ENCODE measurements at places on chromosomes 7 and 10.

GRCh38 chr7:49243521-49243920 lies 319.2 kb downstream of the CDC14C start:
- DNase-seq = no peak

- no peak for DNase-seq
Measured at GRCh38 chr10:33886299-33886698, 551.8 kb upstream of the NRP1 start.

GRCh38 chr7:94087664-94088352 lies 83.7 kb upstream of the BET1 start:
- DNase-seq = peak; percentile 34

GRCh38 chr7:32335107-32335506 lies 155.1 kb downstream of the LSM5 start:
- no peak for DNase-seq

- DNase-seq = no peak
Measured at GRCh38 chr7:48512892-48513291, 341.6 kb downstream of the ABCA13 start.

GRCh38 chr7:149884541-149884940 lies 10.8 kb downstream of the ATP6V0E2 start:
- DNase-seq = no peak

DNA sequence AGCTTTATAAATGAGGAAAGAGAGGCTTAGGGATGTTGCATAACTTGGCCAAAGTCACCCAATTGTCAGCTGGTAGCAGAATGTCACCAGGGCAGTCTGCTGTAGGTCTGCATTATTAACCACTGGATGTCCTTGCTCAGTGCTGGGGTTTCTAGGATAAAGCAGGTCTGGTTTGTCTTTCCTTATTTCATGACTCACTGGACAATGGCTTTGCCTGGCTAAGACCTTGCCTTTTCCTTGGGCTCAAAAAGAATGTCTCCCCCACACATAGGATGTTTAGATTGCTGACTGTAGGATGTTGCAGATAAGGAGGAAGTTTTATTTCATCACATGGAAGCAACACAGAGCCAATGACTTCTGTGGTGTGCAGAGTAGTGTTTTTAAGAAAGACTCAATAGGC lies 29.4 kb downstream of the WDFY4 start:
- no peak for DNase-seq

- DNase-seq = no peak
Measured at GRCh38 chr10:129140921-129141885, 325.8 kb upstream of the MGMT start.

DNA sequence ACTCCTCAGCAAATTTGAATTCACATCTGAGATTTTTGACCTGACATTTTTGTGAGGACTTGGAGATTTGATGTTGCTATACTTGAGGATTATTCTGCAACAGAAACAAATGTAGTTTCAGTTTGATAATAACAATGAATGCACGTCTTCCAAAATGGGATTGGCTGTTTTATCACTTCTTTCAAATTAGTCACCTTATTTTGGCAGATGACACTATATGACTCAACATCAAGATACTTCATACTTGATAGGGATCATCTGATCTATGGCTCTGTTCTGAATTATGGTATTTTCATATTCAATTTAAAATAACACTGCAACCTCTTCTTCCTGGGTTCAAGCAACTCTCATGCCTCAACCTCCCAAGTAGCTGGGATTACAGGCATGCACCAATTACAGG lies 24.2 kb downstream of the ARL5B start:
- no peak for DNase-seq

DNA sequence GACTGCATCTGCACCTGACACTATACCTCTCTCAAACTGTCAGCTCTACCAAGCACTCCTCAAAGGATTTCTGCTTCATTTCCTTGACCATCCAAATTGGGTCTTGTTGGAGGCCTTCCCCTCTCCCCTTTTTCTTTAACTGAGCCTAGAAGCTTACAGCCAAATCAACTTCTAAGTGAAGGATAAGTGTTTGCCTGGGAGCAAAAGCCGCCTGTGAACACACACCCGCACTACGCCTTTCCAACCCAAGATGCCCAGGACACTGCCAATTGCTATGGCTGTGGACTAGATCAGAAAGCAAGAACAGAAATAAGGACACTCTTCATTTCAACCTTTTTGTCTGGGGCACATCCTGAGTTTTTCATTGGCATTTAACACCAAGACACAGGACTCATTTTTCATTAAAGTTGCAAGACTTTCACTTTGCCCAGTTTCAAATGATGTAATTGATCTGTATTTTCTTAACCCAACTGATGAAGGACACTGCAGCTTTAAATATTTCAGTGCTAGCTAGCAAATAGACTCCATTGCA lies 52.8 kb downstream of the CPEB3 start:
- DNase-seq = no peak

GRCh38 chr7:37706804-37707203 lies 23.2 kb downstream of the GPR141 start:
- DNase-seq = no peak

DNA sequence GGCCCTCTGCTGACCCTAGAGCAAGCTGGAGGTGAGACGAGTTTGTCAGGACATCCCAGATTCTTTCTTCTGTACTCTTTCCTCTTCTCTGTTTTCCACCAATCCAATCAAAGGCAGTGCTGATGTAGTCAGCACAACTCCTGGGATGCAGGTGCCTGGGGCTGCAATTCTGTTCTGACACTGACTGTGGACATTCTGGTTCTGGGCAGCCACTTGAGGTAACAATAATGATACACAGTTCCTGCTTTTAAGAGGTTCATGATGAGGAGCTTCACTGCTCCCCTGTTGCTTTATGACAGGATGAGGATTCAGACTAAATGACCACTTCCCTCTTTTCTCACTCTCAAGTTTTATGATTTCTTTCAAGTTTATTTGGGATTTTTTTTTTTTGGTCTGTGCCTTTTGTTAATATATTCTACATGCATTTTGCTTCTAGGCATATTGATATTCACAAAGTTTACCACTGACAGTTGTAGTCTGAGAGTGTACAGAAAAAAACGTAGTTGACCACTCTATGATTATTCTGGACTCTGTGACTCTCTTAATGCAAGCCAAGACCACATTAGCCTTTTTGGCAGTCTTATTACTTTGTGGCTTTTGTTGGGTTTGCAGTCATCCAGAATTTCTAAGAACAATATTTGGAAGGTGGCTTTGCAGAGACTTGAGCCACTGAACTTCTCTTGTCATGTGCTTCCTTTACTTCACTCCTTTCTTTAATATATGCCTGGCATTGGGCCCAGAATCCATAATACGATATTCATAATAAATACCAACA lies 247.6 kb downstream of the AUTS2 start:
- DNase-seq = no peak

DNA sequence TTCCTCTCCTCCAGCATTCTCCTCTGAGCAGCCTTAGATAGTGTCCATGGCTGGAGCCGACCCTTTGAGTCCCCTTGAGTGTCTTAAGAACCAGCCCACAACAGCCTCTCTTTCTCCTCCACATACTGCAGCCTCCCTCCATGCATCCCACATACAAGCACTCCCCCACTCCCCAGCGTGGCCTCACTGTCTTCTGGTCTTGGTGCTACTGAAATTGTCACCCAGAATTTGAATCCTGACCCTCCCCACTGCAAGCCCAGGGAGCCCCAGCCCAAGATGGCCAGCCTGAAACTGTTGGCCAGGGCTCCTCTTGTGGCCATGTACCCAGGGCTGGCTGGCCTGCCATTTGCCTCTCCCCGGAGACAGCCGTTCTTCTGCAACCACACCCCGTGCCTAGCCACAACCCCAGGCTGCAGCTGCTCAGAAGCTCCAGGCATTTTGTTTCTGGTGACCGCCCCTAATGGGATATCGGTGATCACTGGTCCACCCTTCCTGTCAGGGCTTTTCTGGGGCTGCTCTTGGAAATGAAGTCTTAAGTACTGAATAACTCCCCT lies 18.8 kb upstream of the SH2D4B start:
- no peak for DNase-seq

DNA sequence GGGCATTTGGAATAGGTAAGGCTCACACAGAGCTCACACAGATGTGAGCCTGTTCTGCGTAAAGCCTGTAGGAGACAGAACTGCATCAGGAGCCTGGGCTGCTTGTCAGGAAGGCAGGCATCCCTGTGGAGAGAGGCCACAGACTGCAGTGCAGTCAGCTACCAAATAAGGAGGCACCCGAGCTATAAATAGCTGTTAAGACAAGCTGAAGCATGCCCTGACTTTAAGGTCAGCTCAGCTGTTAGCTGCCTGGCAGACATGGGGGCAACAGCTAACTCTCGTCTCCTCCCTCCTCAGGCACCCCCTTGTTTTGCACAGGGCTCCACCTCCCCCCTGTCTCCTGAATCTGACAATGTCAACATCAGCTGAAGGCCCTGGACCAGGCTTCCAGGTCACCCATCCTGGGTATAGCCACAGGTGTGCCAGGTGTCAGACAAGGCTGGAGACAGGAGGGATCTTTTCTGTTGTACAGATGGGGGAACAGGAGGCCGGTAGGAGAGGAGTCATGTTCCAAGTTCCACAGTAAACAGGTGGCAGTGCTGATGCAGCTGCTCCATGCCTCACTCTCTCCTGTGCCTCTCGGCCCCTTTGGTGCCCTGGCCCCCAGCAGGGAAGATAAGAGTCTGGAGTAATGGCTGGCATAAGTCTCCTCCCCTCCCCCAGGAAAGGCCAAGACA lies 27.6 kb upstream of the MKRN1 start:
- DNase-seq = no peak

DNA sequence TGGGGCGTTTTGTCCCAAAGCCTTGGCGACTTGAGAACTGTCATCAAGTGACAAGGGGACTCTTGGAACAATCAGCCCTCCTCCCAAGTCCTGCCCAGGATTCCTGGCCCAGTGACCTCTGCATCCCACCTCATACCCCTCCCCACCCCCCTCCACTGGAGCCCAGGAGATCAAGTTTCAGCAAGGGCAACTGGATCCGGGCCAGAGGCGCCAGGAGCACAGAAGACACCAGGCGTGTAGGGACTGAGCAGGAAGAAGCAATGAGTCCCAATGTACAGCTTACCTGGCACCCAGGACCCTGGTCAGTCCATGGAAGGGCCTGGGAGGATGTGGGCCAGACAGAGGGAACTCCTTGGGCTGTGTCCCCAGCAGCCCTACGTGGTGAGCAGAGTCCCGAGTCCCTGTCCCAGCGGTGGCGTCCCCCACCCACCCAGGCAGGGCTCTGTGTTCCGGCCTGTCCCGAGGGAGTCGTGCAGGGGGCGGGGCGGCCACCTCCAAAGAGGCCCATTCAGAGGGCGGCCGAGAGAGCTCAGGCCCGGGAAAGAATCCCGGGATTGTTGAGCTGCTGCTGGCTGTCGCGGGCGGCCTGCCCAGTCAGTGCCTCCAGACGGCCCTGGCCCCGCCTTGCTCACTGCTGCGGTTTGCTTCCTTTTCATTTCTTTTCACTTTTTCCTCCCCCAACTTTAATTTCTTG lies 254.1 kb downstream of the TNS3 start:
- DNase-seq = no peak

DNA sequence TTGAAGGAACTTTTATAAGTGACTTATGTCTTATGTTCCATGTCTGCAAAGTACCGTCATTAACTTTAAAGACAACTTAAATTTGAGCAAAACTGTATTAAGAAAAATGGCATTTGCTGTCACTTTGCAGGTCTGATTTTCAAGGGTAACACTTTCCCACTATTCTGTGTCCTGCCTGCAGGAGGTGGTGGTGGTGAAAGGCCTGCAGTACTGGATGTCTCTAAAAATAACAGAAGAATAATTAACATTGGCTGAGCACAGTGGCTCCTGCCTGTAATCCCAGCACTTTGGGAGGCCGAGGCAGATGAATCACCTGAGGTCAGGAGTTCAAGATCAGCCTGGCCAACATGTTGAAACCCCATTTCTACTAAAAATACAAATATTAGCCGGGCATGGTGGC lies 13.2 kb upstream of the PTER start:
- no peak for DNase-seq

DNA sequence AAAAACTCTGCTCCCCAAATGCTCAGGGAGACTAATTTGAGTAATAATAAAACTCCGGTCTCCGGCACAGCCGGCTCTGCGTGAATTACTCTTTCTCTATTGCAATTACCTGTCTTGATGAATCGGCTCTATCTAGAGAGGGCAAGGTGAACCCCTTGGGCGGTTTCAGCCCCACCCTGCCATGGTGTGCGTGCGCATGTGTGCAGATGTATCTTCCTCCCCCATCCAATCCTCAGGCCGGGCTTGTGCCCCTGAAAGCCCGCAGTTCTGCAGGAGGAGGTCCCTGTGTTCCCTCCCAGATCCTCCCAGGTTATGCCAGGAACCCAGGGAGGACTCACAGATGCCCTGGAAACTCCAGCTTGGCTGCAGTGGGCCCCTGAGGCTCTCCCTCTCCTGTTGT lies 48.3 kb upstream of the MYL10 start:
- DNase-seq = no peak

DNA sequence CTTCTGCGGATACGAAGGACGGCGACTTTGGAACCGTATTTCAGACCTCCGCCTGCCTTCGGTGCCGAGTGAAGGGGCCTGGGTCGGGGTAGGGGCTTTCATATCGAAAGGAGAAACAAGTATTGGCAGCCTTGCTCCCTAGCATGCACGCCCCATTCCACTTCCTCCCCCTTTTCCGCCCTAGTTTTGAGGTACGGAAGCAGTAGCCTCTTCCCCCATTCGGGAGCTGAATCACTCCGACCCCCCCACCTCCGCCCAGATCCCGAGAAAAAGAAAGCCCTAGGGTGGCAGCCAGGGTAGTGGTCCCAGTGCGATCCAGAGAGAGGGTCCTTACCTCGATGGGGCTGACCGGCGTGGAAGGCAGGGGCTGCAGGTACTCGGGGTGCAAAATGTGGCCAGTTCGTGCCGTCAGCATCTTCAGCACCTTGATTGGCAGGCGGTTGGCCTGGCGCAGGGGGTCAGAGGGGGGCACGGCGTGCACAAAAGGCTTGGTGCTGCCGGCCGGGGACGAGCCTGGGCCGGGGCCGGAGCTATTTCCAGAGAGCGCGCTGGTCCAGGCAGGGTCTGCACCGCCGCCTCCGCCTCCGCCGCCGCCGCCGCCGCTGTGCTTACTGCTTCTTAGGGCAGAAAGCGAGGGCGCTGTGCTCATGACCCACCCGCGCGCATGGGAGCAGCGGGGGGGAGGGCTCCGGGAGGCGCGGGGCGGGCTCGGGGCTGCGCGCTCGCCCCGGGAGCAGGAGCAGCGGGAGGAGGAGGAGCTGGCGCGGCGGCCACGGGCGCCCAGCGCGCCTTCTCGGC lies 594 bp downstream of the ZNF503 start:
- no peak for DNase-seq

GRCh38 chr7:48782511-48782910 lies 141.8 kb upstream of the CDC14C start:
- no peak for DNase-seq

DNA sequence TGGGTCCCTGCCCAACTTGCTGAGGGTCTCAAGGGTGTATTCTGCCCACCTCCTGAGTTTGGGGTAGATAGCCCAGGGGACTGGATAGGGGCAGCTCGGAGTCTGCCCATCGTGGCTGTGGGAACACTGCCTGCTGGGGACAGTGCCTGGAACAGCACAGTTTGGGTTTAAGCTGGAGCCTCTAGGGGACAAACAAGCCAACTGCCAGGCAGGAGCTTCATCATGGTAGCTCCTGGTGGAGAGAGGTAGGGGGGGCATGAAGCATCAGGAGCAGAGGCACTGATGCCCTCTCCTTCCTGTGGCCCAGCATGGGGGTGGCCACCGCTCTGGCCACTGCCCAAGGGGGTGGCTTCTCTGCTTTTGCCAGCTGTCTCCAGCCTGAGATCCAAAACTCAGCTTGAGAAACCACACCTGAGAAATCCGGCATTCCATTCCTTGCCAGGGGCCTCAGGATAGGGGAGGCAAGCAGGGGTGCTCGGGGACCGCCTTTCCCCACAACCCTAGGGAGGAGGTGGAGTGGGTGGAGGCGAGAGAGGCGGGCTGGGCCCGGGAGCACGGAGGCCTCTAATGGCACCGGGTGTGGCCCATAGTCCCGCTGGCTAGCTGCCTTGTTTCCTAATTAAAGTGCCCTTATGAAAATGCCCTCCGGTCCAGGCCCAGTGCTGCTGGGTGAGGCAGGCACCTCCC lies 47.6 kb downstream of the UNC5B start:
- no peak for DNase-seq
